ENCODE measurements at places on chromosomes 1 and 21.

DNA sequence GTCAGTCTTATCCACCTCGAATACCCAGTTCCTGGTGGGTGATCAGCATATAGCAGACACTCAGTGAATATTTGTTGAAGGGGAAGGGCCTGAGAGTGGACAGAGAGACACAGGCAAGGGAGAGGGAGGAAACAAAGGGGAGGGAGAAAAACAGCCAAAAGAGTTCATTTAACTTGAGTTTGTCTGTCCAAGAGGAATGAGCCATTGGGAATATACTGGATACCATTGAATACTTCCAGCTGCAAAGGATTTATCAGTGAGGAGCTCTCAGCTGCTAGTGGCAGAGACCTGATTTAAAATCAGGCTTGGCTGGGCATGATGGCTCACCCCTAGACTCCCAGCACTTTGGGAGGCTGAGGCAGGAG is 11.5 kb upstream of the BGLAP start:
- no peak for DNase-seq

GRCh38 chr1:213688655-213689054 is 299.1 kb upstream of the PROX1 start:
- DNase-seq = no peak

- DNase-seq = no peak
Observed at GRCh38 chr1:114108751-114109255, 44.9 kb downstream of the SYT6 start.

DNA sequence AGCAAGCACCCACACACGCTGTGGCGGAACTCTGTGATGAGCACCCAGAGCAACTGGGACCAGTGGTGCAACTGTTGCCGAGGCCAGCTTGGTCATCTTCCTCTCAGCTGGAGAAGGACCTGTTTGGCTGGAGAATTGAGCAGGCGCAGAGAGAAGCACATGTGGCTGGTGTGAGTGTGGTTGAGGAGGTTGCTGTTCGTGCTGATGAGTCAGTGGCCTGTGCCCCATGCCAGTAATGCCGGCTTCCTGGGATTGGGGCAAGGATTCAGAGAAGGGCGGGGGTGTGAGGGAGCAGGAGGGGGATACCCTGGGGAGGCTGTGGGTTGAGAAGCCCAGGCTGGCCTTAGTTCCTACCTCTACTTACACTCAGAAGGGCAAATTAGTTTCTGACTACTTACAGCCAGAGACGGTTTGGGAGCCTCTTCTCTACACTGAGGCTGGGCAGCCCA is 57.5 kb upstream of the EPS8L3 start:
- DNase-seq = peak; percentile 66

GRCh38 chr1:96002969-96003964 is 718.3 kb upstream of the PTBP2 start:
- DNase-seq = no peak

- no peak for DNase-seq
Observed at GRCh38 chr1:178739285-178740045, 14.4 kb downstream of the RALGPS2 start.

DNA sequence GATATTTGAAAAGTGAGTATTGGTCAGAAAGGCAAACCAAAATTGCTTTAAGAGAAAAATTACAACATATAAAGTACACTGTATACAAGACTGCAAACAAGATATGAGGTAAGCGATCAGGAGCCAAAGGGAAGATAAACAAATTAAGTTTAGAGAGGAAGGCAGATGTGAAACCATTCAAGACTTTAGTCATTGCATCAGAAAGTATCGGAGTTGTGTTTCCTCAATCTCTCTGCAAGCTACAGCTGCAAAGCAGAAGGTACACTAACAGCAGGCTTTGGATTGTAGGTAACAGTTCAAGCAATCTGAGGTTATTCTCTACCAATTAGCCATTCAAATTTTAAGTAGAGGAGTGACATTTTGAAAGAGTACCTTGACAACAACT is 21.3 kb upstream of the TLCD4 start:
- DNase-seq = no peak

DNA sequence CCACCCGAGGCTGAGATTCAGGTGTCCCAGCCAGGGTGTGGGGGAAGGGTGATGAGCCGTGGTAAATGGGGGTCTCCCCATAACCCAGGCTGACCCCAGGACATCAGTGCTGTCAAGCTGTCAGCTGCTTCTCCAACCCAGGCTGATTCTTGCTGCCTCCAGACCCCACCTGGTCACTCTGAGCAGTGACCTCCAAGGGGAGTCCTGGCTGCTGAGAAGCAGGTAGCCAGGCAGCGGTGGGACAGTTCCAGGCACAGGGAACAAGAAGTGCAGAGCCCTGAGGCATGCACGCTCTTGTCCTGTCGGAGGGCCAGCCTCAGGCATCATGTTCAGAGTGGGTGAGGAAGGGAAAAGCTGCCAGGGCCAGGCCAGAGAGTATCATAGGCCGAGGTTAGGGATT is 1.1 kb downstream of the ESPN start:
- peak; percentile 53 for DNase-seq

- DNase-seq = no peak
Observed at GRCh38 chr1:7298749-7299151, 472.3 kb upstream of the VAMP3 start.

- no peak for DNase-seq
Observed at GRCh38 chr1:113918243-113918642, 10.9 kb upstream of the HIPK1 start.

DNA sequence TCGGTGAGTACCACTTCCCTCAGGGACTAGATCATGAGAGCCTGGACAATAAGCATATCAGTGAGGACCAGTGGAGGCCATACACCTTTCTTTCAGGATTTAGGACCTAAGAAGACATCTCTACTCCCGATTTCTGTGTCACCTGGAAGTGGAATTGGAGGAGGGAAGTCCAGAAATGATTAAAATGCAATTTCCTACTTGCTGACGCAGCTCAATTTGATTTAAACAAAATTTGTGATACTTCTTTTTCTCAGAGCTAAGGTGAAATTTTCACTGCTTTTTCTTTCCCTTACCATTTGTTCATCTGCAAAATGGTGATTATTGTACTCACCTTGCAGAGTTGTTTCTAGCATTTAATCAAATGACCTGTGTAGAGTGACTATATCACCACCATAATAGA is 38.8 kb upstream of the BTG3 start:
- DNase-seq = no peak

GRCh38 chr1:14620941-14621340 is 22.5 kb downstream of the KAZN start:
- DNase-seq = no peak

GRCh38 chr1:31788825-31789256 is 24.7 kb upstream of the ADGRB2 start:
- DNase-seq = no peak

- no peak for DNase-seq
Observed at GRCh38 chr1:70072231-70072751, 133.1 kb downstream of the LRRC40 start.

DNA sequence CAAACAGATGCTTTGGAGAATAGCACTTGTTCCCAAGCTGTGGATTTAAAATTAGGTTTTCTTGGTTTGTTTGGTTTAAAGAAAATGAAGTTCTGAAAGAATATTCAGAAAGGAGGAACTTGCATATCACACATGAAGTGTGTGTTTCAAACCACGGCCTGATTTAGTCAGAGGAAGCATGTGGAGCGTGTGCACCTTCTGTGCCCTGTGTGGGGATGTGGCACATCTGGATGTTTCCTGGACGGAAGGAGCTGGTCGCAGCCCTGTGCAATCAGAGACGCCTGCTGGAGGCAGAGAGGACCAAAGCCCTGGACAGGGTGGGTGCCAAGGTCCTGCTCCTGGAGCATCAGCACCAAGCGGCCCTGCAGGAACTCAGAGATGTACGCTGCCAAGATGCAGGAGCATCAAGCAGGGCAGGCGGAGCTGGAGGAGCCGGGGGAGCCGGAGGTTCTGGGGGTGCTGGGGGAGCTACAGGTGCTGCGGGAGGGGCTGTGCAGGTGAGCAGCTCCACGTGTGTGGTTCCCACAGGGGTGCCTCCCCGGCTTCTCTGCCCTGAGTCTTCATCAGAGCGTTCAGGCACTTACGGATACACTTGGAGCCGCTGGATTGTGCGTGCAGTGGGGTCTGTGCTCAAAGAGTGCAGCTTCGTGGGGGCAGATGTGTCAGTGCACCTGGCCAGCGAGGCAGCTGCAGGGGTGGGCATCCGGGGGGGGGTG is 45.7 kb downstream of the PCNT start:
- no peak for DNase-seq

DNA sequence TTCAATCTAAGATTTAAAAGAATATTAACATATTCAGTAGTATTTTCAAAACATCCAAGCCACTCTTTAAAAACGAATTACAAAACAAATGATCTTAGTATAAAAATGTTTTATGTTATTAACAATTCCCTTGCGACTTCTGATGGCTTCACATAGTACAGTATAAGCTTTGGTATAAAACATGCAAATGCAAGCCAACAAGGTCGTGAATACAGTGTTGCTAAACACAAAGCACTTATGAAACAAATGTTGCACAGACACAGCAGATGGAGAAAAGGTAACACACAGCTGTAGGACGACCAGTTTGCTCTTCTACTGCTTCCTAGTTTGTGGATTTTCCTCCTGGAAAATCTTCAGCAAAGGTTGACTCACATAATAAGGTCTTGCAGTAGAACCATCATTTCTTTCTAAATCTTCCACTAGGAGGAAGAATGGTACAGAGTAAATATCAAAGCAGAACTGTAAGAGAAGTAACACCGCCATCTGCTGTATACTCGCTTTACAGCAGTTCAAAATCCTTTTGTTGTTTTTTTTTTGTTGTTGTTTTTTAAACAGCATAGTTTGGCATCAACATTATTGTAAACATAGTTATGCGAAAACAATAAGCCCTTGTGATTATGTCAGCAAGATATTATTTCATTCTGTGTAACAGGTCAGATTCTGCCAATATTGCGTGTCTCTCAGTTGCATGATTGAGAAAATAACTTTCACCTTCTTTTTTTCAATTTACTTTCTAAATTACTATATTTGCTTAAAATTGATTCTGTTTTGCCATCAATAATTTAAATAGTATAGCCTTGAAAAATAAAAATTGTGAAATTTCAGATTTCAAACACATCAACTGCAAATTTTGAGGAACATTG is 69.5 kb downstream of the LHX8 start:
- DNase-seq = no peak

- DNase-seq = no peak
Observed at GRCh38 chr1:195704028-195704427, 904.2 kb downstream of the KCNT2 start.

GRCh38 chr21:25536752-25537151 is 70.5 kb downstream of the MRPL39 start:
- DNase-seq = no peak

GRCh38 chr1:150106341-150106740 is 38.8 kb downstream of the VPS45 start:
- no peak for DNase-seq

- no peak for DNase-seq
Observed at GRCh38 chr1:57839067-57839466, 415.2 kb upstream of the DAB1 start.

- DNase-seq = no peak
Observed at GRCh38 chr1:19465123-19465522, 20.2 kb downstream of the CAPZB start.

- no peak for DNase-seq
Observed at GRCh38 chr1:95176861-95177260, 57.1 kb upstream of the RWDD3 start.

- no peak for DNase-seq
Observed at GRCh38 chr1:2088458-2088857, 38.2 kb downstream of the PRKCZ start.

DNA sequence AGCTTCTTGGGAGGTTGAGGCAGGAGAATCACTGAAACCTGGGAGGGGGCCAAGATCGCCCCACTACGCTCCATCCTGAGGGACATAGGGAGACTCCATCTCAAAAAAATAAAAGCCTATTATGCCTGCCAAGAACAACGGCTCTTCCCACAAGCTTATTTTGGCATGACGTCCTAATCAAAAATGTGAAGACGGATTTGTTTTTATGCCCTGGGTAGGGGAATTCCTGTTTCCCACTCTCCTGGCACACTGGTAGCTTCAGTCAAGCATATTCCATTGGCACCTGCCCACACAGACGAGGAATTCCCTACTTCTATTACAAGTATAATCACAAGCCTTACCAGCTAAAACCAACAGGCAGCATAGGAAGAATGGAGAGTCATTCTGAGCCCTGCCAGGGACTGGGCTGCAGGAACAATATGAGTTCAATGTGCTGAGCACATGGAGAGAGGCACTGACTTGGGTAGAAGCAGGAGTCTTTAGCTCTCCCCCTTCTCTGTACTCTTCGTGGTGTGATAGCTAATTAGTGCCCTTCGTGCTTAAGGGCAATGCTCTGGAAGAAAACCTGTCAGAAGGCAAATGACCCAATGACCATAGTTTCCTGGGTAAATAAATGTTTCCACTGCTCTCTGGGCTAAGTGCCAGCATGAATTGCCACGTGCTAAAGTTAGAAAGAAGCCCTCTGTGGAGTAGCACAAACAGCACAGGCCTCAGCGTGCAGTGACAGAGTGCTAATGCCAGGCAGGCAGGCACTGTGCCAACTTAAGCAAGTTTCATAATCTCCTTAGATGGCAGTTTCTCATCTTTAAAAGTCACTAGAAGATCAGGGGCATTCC is 16.8 kb downstream of the TNFSF4 start:
- DNase-seq = no peak

GRCh38 chr1:153611356-153611755 is 1.6 kb downstream of the S100A16 start:
- DNase-seq = no peak

- no peak for DNase-seq
Observed at GRCh38 chr1:40703316-40703715, 11.8 kb downstream of the NFYC start.

DNA sequence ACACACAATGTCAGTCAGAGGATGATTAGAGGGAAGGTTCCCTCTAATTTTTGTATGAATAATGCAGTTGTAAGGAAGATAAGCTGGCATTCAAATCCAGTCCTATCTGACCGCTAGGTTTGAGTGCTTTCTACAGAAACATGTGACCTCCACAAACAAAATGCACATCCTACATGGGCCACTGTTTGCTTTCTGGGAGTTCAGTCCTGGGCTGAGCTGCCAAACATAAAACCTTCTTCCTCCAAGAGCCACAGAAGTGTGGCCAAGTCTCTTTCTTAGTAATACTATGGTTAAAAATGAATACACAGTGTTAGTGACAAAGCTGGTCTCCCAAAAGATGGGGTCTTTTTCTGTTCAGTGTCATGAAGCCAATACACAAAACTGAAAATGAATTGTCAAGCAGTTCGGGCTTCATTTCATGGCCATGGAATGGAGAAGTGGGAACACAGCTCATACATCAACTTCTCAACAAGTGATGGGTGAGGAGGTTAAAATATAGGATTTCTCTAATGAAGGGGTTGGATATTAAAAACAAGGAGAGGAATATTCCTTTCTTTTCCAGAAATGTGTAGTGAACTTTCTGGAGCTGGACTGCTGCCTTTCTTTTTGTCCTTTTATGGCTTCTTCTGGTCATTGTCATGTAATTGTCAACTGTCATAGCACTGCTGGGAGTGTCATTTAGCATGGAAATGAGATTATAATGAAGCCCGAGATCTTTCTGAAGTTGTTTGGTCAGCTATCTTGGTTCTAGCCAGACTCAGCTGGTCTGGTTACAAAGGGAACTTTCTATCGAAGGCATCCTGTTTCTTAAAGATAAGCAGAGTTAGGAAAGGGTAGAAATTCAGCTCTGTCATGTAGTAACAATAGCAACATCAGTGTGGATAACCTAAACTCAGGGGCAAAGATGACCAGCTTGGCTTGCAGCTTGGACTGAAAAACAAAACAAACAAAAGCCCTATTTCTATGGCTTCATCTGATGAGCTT is 135.1 kb downstream of the CHD1L start:
- no peak for DNase-seq

Data from activated CD8-positive, alpha-beta memory T cell treated with anti-CD3 and anti-CD28 coated beads, Interleukin-2, amount 50 U/mL, for 48 hours (primary cell).